ENCODE measurements at places on chromosomes 1 and 21.

GRCh38 chr1:118963456-118964430 lies 24.4 kb downstream of the TBX15 start:
- no peak for DNase-seq

DNA sequence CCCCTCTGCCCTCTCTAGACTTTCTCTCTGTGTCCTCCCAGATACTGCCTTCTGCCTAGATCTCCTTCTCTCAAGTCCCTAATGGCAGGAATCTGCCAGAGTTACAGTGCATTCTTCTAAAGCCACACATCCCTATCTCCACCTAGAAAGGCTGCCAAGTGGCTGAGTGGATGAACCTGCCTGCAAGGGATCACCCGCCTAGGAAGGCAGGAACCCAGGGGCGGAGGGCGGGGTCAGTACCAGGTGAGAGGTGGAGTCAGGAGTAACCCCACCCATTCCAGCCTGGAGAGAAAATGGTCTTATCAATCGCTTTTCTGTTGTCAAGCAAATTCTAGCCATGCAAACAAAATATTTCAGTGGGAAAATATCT lies 60.8 kb downstream of the BCAR3 start:
- DNase-seq, result no peak

DNA sequence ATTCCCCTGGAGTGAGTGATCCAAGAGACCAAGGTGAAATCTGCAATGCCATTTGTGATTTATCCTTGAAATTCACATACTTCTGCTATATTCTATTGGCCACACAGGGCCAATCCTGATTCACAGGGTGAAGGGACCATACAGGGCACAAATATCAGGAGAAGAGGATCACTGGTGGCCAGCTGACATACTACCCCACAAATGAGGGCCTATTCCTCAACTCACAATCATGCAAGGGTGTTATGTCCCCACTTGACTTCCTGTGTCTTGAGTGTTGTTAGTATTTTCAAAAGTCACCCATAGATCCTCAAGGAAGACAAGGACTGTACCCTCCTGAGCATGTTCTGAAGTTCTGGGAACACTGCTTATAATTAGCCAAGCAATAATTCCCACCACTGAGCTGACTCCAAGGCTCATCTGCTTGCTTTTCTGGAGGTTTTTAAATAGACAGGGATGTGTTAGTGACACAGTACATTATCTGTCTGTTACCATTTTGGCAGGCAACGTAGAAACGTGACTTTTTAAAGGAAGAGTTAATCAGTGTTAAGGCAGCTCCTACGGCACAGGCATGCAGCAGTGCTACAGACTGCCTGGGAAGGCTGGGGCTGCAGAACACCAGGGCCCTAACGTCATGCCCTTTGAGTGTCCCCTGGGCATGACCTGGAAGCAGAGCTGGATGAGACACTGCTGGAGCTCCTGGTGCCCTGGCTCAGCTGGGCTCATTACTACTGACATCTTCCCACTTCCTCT lies 137.4 kb downstream of the FAM78B start:
- no peak for DNase-seq

GRCh38 chr1:26321315-26322041 lies 3.7 kb downstream of the CD52 start:
- DNase-seq, result peak; percentile 84

DNA sequence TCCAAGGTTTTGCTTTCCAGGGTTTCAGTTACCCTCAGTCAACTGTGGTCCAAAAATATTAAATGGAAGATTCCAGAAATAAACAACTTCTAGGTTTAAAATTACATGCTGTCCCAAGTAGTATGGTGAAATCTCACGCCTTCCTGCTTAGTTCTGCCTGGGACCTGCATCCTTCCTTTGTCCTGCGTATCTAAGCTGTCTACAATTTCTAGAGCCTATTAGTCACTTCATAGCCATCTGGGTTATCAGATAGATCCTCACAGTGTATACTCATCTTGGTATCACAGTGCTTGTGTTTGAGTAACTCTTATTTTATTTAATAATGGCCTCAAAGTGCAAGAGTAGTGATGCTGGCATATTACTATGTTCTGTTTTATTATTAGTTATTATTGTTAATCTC lies 157.7 kb downstream of the ROR1 start:
- no peak for DNase-seq

DNA sequence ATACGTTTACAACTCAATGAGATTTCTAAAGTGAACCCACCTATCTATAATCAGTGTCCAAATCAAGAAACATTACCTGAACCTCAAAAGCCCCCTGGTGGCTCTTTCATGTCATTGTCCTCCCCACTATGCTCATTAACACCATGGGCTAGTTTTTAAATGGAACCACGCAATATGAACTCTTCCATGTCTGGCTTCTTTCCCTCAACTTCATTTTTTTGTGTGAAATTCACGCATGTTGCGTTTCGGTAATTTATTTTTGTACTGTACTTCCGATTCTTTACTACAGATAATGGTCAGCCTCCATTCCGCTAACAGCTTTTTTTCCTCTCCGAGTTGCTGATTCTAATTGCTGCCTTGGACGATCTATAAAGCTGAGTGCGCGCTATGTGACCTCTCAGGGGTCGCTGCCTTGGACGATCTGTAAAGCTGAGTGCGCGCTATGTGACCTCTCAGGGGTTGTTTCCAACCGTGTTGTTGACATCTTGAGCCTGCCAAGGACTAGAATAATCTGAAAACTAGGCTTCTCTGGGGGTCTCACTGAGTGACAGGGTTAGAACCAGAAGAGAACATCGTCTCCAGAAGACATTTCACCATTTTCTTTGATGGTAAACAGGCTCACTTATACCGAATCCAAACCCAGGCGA lies 1.1 kb upstream of the CACYBP start:
- no peak for DNase-seq

DNA sequence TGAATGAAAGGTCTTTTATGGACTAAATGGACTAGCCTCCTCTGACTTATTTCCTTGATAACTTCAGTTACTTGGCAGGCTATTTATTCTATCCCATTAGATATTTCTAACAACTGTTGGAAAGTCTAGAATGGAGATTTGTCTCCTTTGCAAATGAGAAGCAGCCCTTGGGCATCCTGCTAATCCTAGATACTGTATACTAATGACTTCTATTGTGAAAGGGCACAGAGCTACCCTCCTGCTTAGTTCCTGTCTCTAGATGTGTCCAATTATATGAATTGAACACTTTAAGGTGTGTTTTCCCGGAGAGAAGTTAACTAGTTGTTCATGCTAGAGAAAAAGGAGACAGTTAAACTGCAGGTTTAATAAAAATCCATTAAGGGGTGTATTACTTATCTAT lies 10.2 kb upstream of the NCMAP start:
- no peak for DNase-seq

DNA sequence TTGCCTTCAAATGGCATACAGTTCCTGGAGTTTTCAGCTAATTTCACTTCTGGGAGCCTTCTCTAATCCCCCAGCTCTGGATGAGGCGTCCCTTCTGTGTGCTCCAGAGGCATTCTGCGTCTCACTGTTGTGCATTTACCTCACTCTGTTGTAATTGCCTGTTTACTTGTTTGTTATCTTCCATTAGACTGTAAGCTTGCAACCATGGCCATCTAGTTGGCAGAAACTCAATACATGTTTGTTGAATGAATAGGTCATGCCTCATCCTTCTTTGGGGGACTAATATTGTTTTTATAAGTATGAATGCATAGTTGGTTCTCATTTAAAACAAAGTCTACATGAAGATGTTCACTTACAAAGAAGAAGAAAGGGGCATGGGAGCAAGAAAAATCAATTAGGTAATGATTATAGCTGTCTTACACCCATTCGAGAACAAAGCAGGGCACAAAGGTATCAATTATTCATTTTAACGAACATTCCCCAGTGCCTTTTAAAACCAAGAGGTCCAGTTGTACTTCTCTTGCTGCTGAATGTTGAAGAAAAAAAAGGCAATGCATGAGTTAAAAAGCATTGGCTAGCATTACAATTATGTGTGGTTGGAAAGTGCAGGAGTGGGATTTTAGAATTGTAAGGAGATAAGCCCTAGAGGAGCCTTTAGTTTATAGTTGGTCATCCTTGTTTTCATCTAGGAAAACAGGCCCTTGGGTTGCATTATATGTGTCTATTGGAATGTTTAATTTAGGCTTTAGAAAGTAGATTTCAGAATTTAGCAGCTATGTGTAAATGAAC lies 6.0 kb downstream of the RGL1 start:
- DNase-seq, result no peak

- no peak for DNase-seq
Measured at GRCh38 chr1:10637400-10637799, 159.0 kb downstream of the CASZ1 start.

- peak; percentile 37 for DNase-seq
Measured at GRCh38 chr1:181485287-181486097, 2.2 kb downstream of the CACNA1E start.

DNA sequence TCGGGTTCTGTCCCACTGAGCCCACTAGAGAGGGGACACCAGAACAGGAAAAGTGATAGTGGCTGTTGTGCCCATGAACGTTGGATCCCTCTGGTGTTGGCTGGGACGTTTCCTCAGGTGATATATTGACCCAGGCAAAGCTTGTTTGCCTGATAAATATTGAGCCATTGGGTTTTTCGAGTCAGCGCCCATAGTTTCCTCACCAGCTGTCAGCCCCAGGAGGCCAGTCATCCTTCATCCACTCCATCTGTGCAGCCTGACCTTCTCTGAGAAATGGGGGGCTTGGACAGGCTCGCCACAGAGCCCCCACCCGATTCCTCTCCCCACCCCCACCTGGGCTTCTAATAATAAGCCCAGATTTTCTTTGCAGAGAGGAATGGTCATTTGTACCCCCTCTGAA lies 13.3 kb downstream of the DISP3 start:
- DNase-seq, result no peak

DNA sequence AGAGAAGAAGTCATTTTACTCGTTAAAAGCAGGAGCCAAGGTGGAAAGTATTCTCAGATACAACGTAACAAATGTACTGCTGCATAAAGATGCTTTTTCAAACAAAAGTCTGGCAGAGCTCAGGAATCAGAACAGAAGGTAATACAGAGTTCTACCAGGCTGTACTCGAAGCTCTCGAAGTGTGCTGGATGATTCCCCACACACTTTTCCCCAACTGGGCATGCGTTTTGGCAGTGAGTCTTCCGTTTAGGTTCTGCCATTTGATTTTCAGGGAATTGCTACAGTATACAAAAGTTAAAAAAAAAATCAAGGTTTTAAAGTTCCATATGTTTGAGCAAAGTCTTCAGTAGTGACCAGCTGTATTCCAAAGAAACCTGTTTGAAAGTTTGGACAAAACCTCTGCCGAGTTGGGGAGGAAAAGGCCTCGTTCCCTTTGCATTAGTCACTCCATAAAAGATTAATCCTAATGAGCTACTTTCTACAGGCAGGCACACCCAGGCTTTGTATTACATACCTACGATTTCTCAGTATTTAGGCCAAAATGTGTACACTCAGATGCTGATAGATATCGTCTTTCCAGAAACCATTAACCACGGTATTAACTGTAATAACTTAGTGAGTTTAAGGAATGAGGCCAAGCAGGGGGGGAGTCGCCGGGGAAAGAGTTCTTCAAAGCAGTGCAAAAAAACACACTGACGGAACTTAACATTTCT lies 477.1 kb downstream of the LMO4 start:
- DNase-seq, result no peak

DNA sequence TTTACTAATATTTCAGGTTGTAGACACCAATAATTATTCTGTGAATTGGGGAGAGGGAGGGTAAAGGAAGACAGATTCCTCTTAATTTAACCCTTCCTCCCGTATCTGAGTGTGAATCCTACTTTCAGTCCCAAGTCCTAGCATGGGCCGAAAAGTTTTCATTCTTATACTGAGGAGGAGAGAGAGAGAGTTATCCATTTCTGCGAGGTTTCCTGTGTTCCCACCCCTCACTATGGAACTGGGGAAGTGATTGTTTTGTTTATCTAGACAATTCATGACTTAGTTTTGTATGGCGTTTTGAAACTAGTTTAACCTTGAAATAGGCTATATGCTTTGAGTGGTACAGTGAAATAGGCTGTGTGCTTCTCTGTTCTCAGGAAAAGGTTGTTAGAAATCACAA lies 134.0 kb upstream of the DPYD start:
- no peak for DNase-seq

DNA sequence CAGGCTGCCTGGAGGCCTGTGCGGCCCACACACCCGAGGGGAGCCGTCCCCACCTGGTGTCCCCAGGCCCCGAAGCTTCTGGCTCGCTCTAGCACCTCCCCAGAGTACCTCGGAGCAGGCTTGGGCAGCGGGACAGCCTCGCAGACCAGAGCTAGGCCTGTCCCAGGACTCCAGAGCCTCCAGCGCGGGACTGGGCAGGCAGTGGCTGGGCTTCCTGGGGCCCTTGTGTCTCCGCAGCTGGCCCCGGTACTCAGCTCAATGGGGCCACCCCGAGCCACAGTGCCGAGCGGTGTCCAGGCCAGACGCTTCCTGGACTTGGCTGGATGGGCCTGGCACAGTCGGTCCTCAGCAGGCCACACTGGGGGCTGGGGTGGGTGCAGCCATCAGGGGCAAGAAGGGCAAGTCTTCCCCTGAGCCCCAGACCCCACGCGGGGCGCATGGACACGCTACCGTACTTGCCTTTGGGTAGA lies 4.9 kb downstream of the SCNN1D start:
- DNase-seq, result no peak

GRCh38 chr1:176745945-176746344 lies 283.0 kb downstream of the PAPPA2 start:
- no peak for DNase-seq

- no peak for DNase-seq
Measured at GRCh38 chr1:9093581-9093980, 24.1 kb upstream of the SLC2A5 start.

DNA sequence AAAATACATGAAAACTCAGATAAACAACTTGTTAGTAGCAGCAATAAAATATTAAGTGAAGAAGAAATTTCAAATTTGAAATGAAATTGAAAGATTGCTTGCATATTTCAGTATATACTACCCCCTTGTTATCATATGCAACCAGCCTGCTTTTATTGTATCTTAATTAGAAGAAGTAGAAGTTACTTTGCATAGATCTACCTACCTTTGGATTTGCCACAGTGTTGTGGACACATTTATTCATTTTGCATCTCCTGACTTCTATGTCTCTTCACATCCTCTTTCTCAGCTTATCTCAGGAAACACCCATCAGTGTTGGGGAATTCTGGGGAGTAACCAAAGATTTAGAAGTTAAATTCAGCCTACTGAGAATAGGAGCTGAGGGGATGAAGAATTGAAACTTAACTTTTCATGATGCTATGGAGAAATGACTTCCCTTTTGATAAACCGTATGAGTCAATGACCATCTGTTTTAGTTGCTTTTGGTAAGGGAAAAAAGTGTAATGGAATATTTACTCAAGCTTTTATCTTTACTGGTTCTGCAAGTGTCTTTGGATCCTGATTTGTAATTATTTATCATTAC lies 96.9 kb downstream of the RGL1 start:
- DNase-seq, result no peak

GRCh38 chr1:96545935-96546656 lies 175.5 kb upstream of the PTBP2 start:
- DNase-seq, result no peak

GRCh38 chr1:88291611-88292354 lies 392.3 kb upstream of the PKN2 start:
- DNase-seq, result no peak

- no peak for DNase-seq
Measured at GRCh38 chr1:85656948-85657347, 51.3 kb downstream of the ZNHIT6 start.

Measured in hippocampal formation (tissue), 2 donors.